ENCODE measurements at places on chromosomes 2 and 18.

DNA sequence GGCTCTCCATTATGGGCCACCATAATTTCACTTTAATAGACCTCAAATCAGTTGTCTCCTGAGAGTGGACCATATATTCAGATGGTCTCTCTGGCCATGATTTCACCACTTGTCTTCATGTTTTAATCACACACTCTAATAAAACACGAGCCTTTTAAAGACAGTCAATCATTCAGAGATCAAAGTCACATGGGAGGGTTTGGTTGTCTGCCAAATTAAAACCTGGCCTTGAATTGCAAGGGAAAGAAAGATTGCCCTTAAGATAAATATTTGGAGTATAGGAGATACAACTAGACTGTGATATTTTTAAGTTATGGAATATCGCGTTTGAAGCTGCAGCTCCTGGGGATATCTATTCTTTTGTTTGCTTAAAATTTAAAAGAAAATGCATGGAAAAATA is 377.8 kb upstream of the DDX18 start:
- no peak for DNase-seq

- peak; percentile 47 for DNase-seq
Observed at GRCh38 chr2:36729067-36729466, 32.6 kb downstream of the VIT start.

- peak; percentile 95 for DNase-seq
Observed at GRCh38 chr18:77127769-77128671, 4.6 kb downstream of the MBP start.

GRCh38 chr2:216644842-216645635 is 11.8 kb downstream of the IGFBP2 start:
- DNase-seq = no peak
